ENCODE measurements at places on chromosomes 6 and 20. TPM values are rescaled to one million over a fixed set of nuclear protein-coding genes. Genes with fewer than 3 reads are reported as not detected.

MUC22 gene
- not detected for polyA plus RNA-seq

GRCh38 chr6:136599329-136600011 lies 49.2 kb upstream of the MAP7 start:
- no peak for DNase-seq

GRCh38 chr6:23681743-23682142 lies 444.3 kb upstream of the NRSN1 start:
- DNase-seq: no peak

DNA sequence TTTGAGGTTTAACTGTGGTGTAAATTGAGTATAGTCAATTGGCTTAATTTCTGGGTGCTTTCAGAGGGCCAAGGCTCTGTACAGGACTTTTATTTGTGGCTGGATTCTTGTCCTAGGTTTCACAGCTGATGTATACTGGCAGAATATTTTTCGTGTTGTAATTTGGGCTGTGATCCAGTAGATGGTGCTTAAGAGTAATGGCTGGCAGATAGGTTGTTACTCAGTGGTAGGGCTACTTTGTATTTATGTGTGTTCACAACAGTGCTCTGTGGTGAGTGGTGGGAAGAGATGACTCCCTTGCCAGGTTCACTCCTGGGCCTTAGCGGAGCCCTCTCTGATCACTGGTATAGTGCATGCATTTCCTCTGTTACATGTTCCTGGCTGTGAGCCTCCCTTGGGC lies 34.5 kb upstream of the FERMT1 start:
- DNase-seq: no peak

- no peak for DNase-seq
These were observed 60.7 kb upstream of the SYNCRIP start for GRCh38 chr6:85703406-85703805.

DNA sequence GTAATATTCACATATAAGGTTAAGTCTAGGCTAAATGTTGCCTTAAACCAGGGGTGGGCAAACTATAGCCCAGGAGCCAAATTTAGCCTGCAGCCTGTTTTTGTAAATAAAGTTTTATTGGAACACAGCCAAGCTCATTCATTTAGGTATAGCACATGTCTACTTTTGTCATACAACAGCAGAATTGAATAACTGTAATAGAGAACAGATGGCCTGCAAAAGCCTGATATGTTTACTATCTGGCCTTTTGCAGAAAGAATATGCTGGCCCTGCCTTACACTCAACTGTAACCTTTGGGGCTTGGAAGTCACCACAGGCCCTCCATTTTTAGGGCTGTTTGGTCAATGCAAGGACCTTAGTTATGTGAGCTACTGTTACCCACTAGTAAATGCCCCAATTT lies 17.7 kb upstream of the BCLAF1 start:
- no peak for DNase-seq

GRCh38 chr20:22924949-22925612 lies 110.0 kb upstream of the SSTR4 start:
- no peak for DNase-seq

DNA sequence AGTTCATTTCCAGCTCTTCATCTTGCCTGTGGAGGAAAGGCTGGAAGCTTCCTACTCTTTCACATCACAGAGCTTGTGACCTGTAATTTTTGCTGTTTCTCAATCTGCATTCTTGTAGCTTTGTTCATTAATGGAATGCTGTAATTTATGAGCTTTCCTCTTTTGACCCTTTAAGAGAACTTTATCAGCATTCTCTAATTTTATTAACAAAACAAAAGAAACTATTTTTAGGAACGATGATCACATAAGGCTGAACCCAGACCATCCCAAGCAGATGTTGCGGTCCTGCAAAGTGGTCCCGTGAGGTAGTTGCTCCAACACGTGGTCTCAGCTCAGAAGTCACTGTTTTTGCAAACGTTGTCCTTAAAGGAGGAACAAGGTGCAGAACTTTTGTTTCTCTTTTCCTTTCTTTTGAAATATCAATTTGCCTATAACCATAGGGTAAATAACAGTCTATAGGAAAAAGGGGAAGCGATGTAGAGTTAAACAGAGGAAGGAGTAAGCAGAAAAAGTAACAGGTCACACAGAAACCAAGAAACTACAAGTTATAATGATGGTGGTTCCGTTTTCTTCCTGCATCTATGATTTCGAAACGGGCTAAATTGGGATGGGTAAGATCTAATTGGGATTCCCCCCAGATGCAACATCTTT lies 121.3 kb upstream of the PHACTR1 start:
- no peak for DNase-seq

MOCS3 gene
- polyA plus RNA-seq: 3.8 TPM

DNA sequence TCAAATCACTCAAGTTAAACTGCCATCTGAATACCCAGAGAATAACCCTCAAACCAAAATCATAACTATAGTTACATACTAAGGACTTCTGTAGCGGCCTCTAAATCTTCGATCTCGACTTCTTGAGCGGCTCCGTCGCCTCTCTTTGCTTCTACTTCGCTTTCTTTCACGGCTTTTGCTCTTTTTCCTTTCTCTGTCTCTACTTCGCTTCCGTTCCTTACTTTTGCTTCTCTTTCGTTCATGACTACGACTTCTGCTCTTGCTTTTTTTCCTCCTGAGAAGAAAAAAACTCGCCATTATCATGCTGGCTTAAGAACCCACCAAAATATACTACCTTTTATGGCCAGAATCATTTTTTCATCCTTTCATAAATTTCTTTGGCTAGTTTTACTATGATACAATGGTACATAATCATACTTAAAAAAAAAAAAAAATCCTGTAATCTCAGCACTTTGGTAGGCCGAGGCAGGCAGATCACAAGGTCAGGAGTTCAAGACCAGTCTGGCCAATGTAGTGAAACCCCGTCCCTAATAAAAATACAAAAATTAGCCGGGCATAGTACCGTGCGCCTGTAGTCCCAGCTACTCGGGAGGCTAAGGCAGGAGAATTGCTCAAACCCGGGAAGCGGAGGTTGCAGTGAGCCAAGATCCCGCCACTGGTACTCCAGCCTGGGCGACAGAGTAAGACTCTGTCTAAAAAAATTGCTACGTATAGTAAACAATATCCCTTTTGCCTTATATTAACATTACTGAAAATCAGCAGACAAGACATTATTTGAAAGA lies 10.0 kb downstream of the RBM39 start:
- DNase-seq: no peak

DNA sequence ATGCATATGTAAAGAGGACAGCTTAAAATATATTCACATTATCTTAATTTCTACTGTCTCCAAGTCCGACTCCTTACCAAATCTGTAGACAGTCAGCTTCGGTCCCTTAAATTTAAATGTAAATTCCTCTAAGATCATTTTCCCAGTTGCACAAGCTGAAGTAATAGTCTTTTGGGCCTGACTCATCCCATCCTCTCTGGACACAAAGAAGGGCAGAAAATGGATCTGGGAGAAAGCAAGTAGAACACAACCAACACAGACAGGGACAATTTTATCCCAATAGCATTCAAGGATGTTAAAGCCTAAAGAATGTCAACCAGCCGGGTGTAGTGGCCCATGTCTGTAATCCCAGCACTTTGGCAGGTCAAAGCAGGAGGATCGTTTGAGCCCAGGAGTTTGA lies 228.3 kb downstream of the ARHGAP18 start:
- DNase-seq: no peak

GRCh38 chr6:158834675-158835385 lies 15.7 kb upstream of the EZR start:
- DNase-seq: no peak

DNA sequence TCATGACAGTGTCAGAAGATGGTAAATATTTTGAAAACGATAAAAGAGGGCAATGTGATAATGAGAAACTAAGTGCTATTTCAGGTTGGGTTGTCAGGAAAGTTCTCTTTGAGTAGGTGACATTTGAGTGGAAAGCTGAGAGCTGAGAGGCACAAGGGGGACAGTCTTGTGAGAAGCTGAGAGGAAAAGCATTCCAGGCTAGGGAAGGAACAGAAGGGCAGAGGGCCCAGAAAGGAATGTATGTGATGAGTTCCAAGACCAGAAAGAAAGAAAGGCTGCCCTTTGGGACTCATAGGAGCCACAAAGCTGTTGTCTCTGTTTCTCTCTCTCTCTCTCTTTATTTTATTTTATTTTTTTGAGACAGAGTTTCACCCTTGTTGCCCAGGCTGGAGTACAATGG lies 7.6 kb upstream of the RNF182 start:
- DNase-seq: no peak

CRISP1 gene
- polyA plus RNA-seq: not detected

- DNase-seq: no peak
These were observed 13.6 kb downstream of the LRRC1 start for GRCh38 chr6:53808302-53808881.

GRCh38 chr6:45423824-45424450 lies 46.2 kb upstream of the SUPT3H start:
- DNase-seq: no peak

DNA sequence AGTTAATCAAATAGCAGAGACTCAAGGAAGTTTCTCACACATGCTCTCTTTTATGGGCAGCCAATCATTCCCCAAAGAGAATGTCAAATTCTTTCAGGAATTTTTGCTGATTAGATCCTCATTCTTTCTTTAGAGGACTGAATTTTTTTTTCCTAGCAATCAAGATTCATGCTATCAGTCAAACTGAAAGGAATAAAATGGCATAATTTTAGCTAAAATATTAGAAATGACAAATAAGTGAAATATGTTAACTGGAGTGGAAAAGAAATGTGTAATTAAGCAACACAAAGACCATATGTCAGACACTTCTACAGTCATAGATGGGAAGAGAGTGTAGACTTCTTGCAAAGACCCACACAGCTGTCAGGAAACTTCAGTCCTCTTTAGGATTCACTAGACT lies 242.3 kb upstream of the RNF217 start:
- DNase-seq: no peak

- no peak for DNase-seq
These were observed 242.8 kb upstream of the TCF21 start for GRCh38 chr6:133645966-133646740.

UST gene
- polyA plus RNA-seq: 18.6 TPM

NOX3 gene
- not detected for polyA plus RNA-seq

DNA sequence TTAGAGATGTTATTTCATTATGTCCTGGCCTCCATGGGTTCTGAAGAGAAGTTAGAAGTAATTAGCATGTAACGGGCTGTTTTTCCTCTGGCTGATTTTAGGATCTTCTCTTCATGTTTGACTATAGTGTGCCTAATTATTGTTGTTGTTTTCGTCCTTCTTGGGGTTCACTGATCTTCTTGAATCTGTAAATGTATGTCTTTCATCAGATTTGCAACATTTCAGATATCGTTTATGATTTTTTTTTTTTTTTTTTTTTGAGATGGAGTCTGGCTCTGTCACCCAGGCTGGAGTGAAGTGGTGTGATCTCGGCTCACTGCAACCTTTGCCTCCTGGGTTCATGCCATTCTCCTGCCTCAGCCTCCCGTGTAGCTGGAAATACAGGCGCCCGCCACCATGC lies 246.7 kb downstream of the TFAP2C start:
- no peak for DNase-seq

DNA sequence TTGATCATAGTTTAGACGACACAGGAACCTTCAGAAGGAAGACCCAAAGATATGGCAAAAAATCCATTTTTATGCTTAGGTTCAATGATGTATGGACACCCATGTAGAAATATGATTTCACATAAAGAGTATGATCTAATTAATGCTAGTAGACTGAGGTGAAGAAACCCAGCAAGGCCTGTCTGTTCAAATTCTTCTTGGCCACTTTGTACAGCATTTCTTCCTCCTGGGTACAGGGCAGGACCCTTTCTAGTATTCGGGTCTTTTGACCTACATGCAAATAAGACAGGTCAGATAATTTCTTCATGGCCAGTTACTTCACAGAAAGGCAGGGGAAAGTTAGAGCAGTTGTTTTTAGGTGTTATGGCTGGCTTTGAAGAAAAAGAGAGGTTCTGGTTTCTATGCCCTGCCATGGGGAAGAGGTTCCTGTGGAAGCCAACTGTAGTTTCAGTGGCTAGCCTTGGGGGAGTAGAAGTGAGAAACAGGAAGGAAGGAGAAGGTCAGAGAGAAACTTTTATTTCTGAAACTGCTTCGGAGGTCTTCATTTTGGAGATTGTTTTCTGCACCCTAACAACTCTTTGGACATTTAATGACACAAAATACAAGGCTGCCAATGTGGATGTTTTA lies 208.3 kb downstream of the PTPRK start:
- no peak for DNase-seq

DNA sequence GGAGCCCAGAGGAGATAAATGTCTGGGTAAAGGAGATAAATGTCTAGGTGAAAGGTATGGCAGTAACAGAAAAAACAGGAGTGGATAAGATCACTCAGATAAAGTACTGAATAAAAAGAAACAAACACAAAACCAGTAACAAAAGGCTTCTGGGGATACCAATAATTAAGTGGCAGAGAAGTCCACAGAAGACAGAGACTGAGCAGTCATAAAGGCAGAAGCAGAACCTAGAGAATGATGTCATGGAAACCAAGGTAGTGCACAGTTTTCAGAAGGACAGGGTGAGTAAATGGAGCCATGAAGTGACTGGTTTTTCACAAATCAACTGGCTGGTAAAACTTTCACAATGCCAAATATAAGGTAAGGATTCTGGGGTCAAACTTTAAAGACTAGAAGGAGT lies 80.9 kb upstream of the PLN start:
- DNase-seq: no peak

GRCh38 chr20:50609438-50609989 lies 81.8 kb downstream of the RIPOR3 start:
- no peak for DNase-seq

GRCh38 chr6:3391902-3392458 lies 64.9 kb downstream of the SLC22A23 start:
- DNase-seq: no peak

DNA sequence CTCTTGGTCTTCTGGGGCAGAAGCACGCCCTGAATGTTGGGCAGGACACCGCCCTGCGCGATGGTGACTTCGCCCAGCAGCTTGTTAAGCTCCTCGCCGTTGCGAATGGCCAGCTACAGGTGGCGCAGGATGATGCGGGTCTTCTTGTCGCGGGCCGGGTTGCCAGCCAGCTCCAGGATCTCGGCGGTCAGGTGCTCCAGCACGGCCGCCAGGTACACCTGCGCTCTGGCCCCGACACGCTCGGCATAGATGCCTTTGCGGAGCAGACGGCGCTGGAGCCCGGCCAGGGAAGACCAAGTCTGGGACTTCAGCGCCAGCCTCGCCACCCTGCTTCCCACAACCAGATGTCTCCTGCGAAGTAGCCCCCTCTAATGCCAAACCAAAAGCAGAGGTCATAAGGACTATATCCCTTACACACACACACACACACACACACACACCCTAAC lies 8.0 kb upstream of the SLC17A3 start:
- DNase-seq: no peak

DNA sequence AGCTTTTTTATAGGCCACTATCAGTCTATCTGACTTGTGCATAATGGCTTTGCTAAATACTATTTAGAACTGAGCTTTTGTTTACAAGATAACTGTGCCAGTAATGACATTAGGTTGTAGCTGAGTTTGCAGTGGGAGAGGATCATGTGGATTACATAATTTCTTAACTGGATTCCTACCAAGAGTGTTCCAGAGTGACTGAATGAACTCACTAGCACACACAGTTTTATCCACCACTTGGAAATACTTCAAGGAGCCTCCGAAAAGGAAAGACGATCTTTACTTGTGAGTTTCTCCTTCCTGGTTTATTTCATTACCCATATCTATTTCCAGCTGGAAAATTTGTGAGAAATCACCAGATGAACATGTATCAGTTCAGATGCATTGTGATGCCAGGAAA lies 10.9 kb upstream of the SYNE1 start:
- no peak for DNase-seq

RIPOR3 gene
- 11.5 TPM for polyA plus RNA-seq

- no peak for DNase-seq
These were observed 361.5 kb upstream of the PTCHD4 start for GRCh38 chr6:48472535-48472934.

- no peak for DNase-seq
These were observed 2.8 kb downstream of the FOXS1 start for GRCh38 chr20:31842471-31843157.
